Tibial artery (tissue), 4 donors: ENCODE measurements at places on chromosomes 2 and 18.

DNA sequence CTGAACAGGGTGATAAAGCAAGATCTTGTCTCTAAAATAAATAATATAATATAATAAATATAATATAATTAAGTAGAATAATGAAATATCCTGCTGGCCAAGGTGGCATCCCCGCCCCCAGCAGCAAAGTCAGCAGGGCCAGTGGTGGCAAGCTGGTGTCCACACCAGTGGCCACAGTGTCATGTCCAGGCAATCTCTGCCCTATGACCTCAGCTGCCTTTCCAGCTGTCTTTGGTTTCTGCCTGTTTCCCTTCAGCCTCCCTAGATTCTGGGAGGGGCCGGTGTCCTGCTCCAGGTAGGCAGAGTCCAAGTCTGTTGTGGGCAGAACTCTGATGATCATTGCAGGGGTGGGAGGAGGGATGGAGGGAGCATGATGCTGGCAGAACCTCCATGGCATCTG, 16.2 kb upstream of the STEAP3 start:
- DNase-seq = no peak

DNA sequence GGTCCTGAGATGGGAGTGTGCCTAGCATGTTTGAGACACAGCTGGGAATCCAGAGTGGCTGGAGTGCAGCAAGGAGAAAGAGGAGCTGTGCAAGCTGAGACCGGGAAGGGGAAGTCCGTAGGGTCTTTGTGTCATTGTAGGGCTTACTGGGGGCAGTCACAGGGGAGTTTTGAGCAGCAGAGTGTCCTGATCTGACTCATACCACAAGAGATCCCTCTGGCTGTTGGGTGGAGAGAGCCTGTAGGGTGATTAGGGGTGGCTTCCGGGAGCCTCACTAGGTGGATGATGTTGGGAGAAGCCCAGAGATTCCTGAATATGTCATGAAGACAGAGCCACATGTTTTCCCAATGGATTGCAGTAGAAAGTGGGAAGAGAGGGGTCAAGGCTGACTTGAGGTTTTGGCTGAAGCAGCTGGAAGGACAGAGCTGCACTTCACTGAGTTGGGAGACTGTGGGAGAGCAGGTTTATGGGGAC, 30.9 kb downstream of the FHOD3 start:
- no peak for DNase-seq

DNA sequence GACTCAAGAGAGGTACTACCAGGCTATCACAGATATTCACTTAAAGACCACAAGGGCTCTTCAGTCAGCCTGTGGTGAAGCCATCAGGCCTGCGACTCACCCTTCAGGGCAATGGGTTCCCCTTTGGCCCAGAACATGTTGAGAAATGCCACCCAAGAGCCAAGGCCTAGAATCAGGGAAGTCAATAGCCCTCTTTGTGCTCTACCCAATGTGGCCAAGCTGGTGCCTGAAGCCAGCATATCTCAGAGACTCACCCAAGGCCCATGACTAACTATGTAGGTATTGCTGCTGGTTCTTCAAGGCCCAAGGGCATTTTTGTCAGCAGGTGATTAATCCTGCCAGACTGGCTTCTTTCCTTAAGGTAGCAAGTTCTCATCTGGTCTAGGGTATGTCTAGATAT, 338.9 kb upstream of the SETBP1 start:
- DNase-seq = no peak

DNA sequence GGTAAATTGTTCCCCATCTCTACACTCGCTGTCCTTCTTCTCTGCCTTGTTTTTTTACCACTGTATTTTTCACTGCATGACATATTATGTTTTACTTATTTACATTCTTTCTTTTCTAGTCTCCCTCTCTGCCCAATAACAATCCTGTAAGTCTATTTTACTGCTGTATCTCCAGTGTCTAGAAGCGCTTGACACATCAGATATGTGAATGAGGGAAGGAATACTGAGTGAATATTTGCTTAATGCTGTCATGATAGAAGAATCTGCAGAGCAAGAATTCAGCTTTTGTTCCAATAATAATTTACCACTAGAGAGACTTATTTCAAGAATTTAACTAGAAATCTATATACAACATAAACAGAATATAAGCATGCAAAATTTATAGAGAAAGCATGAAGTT, 99.5 kb downstream of the GALNT13 start:
- no peak for DNase-seq

GRCh38 chr2:197307236-197307932, 3.2 kb downstream of the ANKRD44 start:
- no peak for DNase-seq

DNA sequence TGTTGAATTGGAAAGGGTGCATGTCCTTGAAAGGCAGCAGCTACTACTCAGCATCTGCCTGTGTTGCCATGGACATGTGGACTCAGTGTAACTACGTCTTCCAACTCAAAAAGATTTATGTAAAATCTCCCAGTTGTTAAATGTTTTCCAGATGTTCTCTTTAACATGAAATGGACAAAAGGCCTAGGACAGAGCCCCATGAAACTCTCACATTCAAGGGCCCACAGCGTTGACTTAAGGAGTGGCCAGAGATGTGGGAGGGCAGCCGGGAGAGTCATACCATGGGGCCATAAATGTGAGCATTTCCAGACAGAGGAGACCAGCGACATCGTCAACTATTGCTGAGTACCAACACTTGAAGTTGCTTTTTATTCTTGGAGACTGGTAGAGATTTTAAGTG, 9.9 kb downstream of the SLC3A1 start:
- DNase-seq = no peak

DNA sequence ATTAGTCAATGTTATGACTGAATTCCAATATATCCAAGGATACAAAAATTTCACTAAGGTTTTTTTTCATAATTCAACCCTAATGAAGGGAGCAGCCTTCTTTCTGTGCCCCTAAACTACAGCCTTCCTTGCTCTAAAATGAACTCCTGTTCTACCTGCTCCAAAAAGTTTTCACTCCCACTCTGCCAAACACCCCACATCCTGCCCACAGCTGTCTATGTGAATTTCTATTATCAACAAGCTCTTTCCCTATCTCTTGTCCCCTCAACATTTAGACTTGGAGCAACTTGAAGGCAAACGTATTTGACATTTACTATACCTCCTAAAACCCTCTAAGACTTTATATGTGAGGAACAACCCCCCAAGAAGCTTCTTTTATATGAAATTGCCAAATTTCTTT, 2.5 kb downstream of the STAT4 start:
- no peak for DNase-seq

DNA sequence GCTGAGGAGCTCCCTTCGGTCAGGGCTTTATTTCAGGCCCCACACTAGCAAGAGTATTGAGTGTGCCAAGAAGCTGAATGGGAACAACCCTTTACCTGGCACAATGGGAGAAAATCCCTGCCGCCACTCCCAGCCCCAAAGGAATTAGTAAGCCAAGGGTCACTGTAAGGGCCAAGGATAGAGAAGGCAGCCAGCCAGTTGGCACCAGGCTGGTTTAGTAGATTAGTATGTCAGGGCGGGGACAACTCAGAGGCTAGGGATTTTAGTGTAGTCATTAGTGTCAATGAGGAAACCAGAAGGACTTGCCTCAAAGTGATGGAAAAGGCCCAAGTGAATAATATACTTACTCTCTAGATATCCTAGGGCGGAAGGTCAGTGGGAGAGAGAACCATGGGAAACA, 34.9 kb upstream of the CYP26B1 start:
- DNase-seq = no peak

GRCh38 chr2:60998628-60999545, 18.6 kb upstream of the PEX13 start:
- DNase-seq = no peak

DNA sequence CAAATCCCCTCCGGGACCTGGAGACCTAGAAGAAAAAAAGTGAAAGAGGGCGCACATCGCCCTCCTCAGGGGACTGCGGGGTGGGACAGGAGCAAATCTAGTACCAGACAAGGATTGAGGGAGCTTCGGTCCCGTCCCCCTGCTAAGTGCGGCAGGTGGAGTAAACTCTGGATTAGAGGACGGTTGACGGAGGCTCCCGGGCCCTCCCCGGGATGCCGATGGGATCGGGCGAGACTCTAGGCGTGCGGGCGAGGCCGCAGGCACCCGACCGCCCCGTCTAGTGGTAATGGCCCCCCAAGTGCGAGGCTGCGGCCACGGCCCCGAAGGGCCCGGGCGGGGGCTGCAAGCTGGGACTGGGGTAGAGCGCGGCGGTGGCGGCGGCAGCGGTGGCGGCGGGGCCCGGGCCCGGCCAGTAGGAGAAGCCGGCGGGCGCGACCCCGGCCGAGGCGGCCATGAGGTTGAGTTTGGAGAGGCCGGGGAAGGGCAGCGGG, 3.5 kb downstream of the FEV start:
- DNase-seq = no peak

DNA sequence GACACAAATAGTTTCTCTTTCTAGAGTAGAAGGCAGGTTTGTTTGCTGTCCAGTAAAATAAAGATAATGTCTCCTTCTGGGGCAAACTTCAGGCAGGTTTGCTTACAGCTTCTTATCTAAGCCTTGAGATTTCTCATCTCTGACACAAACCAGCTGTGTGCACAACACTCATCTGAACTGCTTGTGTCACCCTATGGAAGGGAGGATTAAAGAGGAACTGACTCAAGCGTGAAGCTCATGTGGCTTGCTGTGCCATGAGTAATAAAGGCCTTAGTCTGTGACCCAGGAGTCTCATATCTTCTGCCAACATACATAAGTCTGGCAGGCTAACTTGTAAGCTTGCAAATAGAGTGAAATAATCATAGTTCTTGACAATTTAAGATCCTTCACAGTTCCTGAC, 24.2 kb upstream of the CPO start:
- DNase-seq = no peak

- no peak for DNase-seq
Observed at GRCh38 chr2:9675415-9676351, 44.9 kb upstream of the YWHAQ start.

GRCh38 chr2:20483194-20483895, 36.5 kb downstream of the RHOB start:
- DNase-seq = peak; percentile 87

DNA sequence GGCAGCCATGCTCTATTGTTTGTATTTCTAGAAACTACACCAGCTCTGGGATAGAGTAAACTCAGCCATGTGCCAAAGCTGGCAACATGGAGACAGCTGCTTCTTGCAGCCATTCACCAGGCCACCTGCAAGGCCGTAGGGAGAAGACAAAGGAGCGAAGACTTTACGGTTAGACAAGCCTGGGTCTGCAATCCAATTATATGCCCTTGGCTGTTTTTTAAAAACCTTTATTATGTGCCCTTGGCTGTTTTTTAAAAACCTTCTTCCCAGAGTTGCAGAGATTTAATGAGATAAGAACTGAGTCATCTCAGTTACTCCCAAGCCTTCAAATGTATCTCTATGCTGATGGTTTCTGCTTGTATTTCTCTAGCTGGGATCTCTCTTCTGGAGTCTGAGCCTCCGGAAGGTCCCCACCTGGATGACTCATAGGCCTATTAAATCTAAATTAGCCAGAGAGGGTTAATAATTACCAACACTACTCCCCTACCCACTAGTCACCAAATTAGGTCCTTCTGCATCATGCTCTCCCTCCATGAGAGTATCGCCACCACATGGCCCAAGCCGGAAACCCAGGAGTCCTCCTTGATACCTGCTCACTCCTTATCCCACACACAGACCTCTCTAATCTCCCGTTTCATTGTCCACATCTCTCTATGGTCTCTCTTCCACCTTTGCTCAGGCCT, 17.5 kb upstream of the DPP4 start:
- DNase-seq = no peak

- DNase-seq = no peak
Observed at GRCh38 chr2:2244508-2244907, 86.6 kb downstream of the MYT1L start.

DNA sequence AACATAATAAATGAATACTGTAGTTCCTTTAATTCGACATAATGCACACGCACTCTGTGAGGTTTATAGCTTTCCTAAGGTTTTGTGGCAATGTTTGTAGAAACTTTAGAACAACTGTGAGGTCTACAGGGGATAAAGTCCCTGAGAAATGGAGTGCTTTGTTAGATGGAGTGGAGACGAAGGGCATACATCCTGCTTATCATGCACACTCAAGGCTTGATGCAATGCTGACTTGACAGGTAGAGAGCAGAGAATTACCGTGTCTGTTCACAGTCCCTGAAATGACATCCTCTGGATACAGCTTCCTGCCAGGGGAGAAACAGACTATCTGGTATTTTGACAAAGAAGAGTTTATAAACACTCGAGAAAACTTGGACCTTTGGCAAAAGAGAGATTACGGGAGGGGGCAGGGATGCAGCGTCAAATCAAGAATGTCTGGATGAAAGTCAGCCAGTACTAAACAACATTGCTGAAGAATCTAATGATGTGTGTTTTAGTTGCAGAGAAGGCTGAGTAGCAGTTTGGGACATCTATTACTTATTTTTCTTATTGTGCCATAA, 766.9 kb upstream of the ZEB2 start:
- DNase-seq = no peak

DNA sequence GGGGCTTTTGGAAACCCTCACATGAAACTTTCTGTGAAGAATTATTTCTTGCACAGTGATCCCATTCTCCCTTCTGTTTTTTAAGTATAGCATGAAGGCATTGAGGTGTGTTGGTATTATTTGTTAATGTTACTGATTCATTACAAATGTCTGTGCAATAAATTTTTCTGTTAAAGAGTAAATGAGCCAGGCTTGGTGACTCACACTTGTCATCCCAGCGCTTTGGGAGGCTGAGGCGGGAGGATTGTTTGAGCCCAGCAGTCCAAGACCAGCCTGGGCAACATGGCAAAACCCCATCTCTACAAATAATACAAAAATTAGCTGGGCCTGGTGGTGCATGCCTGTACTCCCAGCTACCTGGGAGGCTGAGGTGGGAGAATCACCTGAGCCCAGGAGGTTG, 87.8 kb downstream of the KCTD18 start:
- no peak for DNase-seq

DNA sequence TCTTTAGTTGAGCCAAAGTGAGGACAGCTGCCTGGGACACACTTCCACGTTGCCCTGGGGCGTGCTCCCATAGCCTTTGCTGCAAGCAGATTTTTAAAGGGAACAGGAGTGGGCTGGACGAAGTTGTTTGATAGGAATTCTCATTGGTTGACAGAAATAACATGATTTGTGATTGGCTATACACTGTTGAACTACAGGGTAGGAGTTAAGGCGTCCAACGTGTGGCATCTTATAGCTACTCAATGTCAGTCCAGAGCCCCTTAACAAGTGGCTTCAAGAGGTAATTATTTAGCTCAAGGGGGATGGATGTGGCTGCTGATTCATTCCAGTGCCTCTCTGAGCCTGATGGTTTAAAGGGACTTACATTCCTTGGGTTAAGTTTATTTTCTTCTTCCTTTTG, 65.5 kb downstream of the ACAA2 start:
- DNase-seq = no peak

GRCh38 chr2:41853427-41854191, 194.2 kb upstream of the PKDCC start:
- DNase-seq = no peak
